Islet precursor cell (in vitro differentiated cells): ENCODE measurements at places on chromosomes 16 and 17.

- DNase-seq: no peak
Observed at GRCh38 chr16:1537138-1537577, 3.7 kb downstream of the TMEM204 start.

DNA sequence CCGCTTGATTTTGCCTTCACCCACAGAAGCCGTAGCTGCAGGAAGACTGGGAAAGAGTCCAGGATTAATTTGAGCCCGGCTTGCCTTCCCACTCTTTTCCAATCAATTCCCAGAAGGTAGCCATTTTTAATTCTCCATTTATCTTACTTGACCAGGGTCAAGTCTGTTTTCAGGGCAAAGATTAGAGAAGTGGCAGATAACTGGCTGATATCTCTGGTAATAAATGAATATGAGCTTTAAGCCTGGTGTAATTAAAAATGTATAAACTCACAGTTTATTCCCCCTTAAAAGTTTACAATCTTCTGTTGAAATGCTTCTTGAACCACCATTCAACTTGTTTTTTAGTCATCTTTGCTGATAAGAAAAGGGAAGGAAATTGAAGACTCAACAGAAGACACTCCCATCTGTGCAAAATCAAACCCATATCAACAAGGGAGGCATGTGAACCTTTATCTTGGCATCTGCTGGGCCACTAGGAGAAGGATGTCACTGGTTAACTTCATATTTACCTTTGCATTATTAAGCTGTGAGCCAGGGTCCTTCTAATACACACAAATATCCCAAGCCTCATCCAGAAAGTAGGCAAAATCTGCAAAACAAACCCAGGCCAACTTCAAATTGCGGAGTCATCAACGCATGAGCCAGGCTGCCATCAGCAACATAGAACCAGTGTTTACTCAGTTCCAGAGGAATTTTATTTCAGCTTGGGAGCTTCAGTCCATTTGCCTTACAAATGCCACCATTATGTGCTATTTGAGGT is 314.6 kb upstream of the MAF start:
- no peak for DNase-seq

DNA sequence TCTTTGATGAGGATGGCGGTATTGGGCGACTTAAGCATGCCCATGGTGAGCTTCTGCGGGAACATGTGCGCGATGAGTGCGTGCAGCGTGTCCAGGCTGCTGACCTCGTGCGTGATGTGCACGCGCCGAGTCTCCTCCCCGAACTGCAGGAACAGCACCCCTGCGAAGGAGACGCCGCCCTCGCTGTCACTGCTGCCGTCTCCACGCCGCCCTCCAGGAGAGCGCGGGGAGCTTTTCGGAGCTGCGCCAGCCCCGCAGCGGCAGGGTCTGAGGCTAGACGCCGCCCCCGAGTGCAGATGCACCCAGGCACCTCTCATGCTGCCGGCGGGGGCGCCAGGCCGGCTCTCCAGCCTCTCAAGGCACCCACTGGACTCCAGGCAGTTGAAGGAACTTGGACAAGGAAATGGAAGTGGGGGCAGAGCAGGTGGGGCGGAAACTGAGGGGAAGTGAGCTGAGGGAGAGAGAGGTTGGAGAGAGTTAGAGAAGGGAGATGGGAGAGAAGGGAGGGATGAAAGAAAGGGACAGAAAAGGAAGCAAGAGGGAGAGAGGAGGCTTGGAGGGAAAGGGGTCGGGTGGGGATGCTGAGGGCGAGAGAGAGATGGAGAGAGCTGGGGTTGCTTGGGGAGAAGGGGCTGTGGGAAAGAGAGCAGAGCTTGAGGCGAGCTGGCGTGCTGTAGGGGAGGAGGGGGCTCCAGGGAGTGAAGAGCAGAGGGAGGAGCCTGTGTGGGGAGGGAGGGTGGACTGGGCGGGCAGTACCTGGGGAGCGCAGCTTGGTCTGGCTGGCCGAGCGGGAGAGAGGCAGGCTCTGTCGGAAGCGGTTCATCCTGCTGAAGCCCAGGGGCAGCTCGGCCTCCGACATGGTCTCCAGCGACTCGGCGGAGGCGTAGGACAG is 42.1 kb downstream of the SRCIN1 start:
- DNase-seq: peak; percentile 88

GRCh38 chr16:78235168-78235800 is 135.8 kb downstream of the WWOX start:
- peak; percentile 91 for DNase-seq

DNA sequence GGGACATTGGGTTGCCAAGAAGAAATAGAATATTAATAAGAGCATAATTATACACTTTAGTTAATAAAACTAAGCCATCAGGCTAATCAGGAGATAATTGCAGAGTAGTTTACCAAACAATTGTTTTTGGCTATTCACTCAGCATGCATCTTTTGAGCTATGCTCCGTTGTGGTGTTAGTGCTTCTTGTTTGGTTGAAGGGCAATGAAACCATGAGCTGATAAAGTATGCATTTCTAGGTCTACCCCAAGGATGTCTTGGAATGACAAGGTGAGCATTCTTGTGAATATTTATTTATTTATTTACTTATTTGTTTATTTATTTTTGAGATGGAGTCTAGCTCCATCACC is 6.4 kb downstream of the HLF start:
- no peak for DNase-seq

DNA sequence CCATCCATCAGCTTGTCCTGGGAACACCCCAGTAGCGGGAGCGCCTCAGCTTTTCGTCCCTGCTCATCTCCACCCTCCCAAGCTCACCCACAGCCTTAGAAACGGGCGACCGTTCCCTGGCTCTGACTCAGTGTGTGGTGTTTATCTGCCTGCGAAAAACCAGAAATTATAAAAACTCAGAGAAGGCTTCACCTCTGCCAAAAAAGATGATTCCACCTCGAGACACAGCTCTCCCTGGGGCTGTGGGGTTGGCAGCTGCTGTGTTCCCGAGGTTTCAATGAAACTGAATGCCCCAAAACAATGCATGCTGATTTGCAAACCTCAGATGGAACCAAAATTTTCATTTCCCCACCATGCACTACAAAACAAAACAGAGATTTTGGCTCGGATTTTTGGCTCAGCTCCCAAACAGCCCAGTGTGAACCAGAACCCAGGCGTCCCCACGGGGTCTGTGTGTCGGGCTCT is 62.4 kb upstream of the MED9 start:
- DNase-seq: no peak

- peak; percentile 87 for DNase-seq
Observed at GRCh38 chr17:51120357-51120738, 320 bp downstream of the SPAG9 start.

- DNase-seq: peak; percentile 86
Observed at GRCh38 chr17:16428098-16428882, 12.9 kb downstream of the TRPV2 start.

- no peak for DNase-seq
Observed at GRCh38 chr17:82370471-82371332, 863 bp upstream of the UTS2R start.

- no peak for DNase-seq
Observed at GRCh38 chr17:7777017-7777416, 57.0 kb upstream of the KDM6B start.

DNA sequence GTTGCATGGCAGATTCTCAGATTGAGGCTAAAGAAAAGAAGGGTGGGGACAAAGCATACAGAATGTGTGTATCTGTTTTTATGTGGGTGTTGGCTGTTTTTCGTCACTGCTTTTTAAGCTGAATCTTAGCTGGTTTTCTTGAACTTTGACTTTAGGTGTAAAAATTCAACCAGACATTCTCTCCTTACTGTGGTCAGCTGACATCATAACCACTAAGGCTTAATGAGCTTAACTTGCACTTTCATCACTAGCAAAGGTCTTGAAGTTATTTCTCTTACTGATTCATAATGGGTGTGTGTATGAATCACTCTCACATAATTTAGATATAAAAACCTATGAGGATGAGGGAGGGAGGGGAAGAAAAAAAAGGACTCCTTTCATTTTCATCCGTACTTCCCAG is 4.0 kb upstream of the CDC6 start:
- DNase-seq: no peak

- DNase-seq: no peak
Observed at GRCh38 chr17:45032174-45032541, 19.3 kb downstream of the DCAKD start.

- peak; percentile 96 for DNase-seq
Observed at GRCh38 chr17:45320931-45321461, 4.2 kb upstream of the MAP3K14 start.

- peak; percentile 94 for DNase-seq
Observed at GRCh38 chr17:79045842-79046196, 21.9 kb downstream of the C1QTNF1 start.

DNA sequence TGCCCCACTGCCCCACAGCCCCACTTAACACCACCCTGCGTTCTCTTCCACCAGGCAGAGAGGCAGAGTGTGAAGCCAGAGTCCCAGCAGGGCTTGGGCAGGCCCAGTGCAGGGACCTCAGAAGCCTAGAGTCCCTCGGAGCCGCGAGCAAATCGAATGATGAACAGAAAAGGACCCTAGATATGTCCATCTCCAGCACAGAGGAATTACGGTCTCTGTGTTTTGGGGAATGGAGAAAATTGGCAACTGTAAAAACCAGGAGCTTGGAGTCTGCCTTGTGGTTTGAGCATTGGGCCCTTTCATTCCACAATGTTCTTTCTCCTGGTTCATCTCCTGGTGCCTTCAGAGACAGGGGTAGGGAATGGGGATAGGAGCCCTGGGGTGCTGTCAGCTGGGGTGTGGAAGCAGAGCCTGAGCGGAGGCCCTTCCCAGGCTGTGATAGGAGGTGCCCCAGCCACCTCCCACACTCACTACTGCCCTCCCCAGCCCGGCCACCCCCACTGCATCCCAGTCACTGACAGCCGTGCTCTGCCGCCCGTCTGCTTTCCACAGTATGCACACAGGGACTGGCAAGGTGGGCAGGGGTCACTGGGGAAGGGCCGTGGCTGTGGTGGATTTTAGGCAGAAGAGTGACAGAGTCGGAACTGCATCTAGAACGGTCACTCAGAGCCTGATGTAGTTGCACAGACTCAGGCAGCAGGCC is 26.7 kb downstream of the TBX4 start:
- peak; percentile 57 for DNase-seq

DNA sequence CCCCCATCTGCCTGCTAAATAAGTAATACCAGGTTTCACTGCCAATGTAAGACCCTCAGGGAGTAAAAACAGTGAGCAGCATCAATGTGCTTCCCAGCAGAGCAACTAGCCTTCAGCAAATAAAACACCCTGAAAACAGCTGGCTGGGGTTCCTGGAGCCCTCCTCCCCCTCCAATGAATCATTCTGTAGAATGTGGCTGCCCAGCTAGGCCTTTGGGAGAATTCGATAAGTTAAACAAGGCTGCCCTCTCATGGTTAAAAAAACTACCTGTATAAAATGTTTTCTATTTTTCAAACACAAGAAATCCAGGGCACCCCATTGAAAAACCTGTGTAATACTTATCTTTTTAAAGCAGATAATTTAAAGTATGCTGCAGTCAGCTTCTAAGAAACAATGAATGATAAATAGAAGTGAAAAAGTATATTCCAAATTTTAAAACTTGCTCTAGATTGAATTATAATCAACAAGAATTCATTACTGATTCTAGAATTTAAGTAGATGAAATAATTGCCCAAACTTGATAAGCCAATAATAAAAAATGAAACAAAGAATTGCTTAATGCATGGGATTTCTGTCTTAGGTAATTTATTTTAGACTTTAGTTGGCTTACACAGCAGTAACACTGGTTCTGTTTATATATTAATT is 9.4 kb upstream of the TOM1L1 start:
- DNase-seq: peak; percentile 75

DNA sequence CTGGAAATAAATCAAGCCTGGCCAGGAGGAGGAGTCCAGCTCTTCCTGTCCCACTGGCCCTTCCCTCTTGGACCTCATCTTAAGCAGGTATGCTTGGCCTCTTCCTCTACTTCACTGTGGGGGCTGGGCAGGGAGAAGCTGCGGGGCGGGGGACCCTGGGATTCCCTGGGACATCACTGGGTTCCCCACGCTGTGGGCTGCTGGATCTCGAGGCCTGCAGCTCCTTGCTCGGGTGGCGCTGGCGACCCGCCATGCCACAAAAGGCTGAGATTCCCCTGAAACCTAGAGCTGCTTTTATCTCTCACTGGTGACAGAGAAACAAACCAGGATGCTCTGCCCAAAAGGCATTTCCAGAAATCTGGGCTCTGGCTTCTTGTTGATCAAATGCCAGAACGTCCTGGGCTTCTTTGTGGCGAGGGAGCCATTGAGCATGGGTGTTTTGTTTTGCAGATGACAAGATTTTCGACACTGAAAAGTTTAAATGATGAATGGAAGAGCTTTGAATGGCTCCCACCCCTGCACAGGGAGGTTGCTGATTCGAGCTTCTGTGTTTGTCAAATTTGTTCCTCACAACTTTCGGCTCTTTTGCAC is 8.6 kb upstream of the PGS1 start:
- DNase-seq: peak; percentile 79

DNA sequence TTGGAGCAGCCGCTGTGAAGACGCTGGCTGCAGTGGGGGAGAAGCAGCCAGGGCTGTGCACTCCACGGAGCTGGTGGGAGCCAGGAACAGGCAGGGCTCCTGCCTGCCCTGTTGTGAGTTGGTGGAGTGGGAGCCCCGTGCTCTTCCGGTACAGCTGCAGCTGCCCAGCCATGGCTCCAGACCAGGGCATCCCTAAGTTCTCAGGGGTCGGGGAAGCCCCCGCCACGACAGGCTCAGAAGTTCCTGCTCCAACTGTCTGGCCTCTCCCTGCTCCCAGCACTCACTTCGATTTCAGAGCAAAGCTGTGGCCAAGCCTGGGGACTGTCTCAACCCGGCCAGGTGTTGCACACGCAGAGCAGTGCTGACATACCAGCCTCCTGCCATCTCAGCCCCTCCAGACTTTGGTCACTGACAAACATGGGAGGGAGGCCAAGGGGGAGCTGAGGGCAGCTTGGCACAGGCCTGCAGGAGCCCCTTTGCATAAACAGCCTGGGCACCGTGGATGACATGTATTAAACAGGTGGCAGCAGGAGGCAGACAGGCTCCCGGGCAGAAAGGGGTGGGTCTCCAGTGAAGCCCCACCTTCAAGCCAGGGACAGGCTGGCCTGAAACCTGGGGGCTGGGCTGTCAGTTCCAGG is 13.9 kb upstream of the KDM8 start:
- DNase-seq: peak; percentile 59

DNA sequence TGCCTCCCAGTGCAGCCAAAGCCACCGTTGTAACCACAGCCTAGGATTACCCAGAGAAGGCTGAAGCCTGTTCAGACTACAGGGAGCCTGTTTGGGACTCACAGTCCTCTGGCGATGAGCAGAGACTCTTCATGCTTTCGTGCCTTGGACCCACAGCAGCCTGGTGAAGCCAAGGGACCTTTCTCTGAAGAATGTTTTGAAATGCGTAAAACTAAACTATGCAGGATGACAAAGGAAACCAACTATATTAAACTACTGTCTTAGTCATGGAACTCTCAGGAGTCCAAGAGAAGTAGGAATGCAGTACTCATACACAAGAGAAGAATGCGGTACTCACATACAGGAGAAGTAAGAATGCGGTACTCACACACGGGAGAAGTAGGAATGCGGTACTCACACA is 20.9 kb downstream of the ABR start:
- no peak for DNase-seq

DNA sequence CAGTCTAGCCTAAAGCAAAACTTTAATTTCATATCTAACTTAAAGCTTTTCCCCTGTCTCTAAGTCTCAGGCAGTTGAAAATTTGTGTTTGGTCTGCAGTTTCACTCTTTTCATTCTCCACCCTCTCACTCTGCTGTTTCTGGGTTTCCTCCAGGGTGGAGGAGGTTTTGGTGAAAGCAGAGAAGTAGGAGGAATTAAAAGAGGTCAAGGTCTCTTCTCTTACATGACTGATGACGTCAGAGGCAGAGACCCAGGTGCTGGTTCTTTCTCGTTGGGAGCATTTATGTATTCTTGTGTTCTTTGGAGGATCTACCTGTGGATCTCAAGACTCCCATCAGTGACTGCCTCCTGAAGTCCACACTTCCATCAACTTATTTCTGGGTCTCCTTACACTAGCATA is 2.4 kb upstream of the PSMD11 start:
- DNase-seq: no peak
